ENCODE measurements at places on chromosomes 16 and 17. TPM values are rescaled to one million over a fixed set of nuclear protein-coding genes. Genes with fewer than 3 reads are reported as not detected.

- no peak for DNase-seq
Measured at GRCh38 chr16:13560151-13560550, 359.8 kb upstream of the ERCC4 start.

DNA sequence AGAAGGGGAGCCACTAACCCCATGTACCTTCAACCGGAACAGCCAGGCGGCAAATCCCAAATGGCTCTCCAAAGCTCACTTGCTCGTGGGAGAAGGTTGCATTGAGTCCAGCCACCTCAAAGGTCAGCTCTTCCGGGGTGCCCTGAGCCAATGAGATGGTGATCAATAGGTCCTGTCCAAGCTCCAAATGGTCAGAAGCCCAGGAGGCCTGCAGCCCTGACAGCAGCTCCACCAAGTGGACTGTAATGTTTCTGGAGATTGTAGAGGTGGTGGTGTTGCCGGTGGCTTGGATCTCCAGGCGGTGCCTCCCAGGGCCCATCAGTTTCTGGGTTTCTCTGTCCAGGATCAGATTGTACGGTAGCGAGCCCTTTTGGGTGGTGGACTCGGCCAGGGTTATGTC is 39.9 kb upstream of the BCO1 start:
- DNase-seq: peak; percentile 40

DNA sequence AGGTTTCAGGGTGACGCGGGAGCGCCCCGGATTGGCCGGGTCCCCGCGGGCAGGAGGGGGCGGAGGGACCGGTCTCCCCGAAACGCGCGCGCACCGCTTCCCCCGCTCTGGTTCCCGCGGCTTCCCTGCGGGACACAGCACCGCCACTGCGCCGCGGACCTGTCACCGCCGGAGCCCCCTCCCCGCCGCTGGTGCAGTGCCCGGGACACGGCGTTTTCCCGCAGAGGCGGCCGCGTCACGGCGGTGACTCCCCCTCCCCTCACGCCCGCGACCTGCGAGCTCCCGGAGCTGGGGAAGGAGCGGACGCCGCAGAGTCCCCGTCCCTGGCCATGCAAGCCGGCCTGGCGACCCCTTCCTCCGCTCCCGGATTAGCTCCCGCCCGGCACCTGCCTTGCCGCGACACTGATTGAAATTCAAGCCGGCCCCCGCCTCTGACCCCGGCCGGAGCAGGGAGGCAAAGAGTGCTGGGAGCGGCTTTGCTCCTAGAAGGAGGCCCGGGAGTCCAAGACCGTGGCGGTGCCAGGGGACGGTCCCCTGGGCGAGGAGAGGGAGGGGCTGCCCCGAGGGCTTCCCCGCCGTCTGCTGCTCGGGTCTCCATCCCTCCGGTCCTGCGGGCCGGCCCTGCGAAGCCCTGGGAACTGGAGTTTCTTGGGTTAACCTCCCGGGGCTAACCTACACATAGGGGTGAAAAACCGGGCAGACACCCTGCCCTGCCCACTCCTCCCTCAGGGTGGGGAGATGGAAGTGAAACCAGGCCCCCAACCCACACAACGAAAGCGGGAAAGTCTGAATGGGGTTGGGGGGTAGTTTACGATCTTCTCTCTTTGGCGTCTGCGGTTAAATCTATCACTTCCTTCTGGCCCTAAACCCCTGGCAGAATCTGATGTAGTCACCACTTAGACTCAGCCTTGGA is 1.0 kb downstream of the RHBDL3 start:
- DNase-seq: no peak

DNA sequence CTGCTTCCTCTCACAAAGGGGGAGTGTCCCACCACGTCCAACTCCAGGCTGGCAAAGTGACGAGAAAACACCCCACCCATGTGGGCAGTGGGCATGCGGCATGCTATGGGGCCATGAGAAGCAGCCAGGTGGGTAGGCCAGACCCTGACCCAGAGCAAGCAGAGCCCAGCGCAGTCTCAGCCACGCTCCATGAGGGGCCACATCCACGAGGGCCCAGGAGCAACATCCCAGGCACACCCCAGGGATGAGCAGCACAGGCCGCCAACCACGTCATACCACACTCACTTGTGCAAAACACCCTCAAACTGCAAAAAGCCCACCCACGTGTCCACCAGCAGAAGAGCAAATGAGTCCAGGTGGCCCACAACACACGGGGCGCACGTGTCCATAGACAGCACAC is 117.0 kb downstream of the ZNF778 start:
- DNase-seq: no peak

DNA sequence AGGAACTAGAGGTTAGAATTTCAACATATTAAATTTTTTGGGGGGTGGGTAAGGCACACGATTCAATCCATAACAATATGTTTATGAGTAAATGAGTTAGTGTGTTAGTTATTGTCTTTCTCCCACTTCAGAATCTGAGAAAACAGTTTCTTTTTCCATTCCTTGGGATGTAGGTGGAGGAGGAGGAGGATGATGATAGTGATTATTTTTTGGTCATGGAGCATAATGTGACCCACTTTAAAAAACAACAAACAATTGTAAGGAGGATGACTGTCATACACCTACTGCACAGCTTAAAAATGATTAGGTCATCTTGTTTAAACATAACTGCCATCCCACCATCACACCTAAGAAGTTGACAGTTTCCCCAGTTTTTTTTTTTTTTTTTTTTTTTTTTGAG is 148.7 kb downstream of the CDRT15L2 start:
- DNase-seq: no peak

GRCh38 chr16:84327926-84328505 is 33.3 kb downstream of the WFDC1 start:
- DNase-seq: no peak

GRCh38 chr16:4477966-4478365 is 1.8 kb downstream of the HMOX2 start:
- DNase-seq: no peak

- no peak for DNase-seq
Measured at GRCh38 chr17:75326226-75326848, 37.1 kb upstream of the SLC25A19 start.

DNA sequence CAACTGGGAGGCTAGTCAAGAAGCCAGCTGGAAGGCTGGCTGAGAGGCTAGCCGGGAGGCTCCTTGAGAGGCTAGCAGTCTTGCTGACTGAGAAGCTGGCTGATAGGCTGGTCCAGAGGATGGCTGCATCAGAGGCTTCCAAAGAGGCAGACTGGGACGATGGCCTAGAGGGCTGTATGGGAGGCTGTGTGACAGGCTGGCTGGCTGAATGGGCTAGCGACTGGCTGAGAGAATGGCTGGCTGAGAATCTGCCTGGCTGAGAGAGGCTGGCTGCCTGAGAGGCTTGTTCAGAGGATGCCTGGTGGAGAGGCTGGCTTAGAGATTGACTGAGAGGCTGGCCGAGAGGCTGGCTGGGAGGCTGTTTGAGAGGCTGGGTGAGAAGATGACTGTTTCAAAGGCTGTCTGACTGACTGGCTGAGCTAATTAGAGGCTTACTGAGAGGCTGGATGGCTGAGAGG is 34.8 kb upstream of the ACSM2B start:
- no peak for DNase-seq

DNA sequence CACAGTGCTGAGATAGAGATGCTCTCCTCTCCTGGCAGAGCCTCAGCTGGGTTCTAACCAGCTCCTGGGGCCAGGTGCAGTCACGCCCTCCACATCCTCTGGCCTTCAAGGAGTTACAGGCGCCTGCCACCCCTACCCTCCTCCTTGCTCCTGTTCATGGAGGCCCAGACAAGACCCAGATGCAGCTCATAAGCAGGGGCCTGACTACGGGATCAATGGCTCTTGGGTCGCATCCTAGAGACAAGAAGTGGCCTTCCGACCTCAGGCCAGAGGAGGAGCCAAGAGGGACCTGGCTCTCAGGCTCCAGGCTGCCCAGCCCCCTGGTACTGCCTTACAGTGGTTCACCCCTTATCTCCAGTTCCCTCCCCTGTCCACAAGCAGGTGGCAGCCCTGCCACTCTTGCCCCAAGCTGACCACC is 23.0 kb downstream of the ARHGAP27 start:
- DNase-seq: no peak

DNA sequence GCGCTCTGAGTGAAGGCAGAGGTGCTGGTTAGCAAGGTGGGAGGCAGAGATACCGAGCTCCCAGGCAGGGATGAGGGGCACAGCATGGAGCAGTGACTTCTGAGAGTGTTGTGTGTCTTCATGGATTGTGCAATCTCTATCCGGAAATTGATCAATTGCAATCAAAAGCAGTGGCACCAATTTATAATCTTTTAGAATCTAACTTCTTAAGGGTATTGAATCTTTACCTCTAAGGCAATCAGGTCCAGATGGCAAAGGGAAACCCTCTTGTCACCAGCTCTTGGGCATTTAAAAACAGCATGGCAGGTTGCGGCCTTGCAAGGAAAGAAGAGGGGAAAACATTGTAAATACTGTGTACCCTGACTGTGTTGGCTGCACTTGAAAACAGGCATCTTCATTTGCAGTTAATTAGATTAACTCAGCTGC is 58.0 kb upstream of the MRTFB start:
- no peak for DNase-seq

DNA sequence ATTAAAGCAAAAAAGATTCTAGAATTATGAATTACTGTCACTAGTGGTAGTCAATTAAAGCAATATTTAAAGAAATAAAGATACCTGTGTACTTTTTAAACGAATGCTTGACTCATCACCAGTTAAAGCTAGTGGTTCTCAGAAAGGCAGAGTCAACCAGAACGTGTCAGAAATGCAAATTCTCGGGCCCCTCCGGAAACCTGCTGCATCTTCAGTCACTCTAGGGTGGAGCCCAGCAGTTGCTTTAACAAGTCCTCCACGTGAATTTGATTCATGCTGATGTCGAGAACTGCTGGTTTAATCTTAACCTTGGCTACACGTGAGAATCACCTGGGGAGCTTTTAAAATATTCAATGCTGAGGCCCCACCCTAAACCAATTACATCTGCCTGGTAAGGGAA is 169.8 kb upstream of the SDK2 start:
- DNase-seq: no peak

GRCh38 chr17:17663160-17664063 is 17.8 kb upstream of the RAI1 start:
- peak; percentile 84 for DNase-seq

- peak; percentile 93 for DNase-seq
Measured at GRCh38 chr16:3983081-3983520, 102.6 kb upstream of the CREBBP start.

DNA sequence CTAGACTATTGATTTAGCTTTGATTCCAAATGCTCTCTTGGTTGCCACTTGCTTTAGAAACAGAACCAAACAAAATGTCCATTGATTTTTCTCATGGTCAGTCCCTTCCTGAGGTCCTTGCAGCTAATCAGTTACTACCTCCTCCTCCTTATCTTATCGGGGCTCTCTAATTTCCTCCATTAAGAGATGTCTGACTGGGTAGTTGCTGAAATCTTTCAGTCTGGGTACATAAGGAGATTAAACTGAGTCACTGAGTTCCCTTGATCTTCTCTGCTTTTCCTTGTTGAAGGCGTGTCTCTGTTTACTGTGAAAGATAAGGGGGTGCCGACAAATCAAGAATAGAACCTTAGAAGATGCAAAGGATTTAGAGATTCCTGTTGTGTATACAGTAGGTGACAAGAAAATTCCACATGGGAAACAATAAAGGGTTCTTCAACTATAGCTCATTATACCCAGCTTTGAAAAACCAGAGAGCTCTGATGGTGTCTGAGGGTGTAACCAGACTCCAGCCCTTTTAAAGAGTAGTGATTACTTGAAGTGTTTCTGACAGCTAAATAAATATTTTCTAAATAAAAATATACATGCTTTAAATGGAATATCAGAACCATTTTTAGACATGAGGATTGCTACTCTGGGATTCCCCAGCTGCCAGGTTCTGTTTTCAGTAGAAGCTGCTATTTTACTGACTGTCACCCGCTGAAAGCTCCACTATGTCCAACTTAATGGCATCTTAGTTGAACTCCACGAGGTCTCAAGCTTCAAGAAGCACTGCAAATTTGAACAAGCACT is 791.3 kb upstream of the SOX9 start:
- no peak for DNase-seq

DNA sequence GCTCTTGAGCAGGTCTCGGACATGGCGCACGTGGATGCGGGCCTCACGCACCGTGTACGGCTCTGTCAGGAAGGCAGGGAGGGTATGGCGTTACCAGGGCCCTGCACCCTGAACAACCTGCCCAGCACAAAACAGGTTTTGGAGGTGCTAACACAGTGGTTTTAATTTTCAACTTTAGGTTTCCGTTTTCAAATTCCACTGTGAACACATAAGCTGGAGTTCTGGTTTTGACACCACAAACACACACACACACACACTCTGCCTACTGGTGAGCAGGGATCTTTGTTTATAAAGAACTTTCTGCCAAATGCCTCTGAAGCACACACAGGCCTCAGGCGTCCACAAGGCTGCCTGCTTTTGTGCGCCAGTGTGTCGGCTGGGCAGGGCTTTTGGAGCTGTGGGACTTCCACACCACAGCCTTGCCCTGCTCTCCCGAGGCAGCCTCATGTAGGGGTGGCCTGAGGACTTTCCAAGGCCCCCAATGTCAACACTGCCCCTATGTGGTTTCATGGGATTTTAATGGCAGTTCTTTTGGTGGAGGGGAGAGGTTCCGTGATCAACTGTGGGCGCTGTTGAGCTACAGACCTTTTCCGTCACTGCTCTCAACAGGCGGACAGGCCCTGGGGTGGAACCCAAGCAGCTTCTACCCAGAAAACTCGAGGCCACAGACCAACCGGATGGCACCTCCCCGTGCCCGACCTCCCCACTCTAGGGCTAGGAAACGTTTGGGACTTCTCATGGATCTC is 9.4 kb downstream of the CLUH start:
- no peak for DNase-seq

- no peak for DNase-seq
Measured at GRCh38 chr16:74766729-74767128, 7.9 kb downstream of the FA2H start.

GRCh38 chr16:68762996-68763756 is 26.1 kb downstream of the CDH1 start:
- DNase-seq: no peak

GRCh38 chr16:82384949-82385348 is 214.9 kb upstream of the MPHOSPH6 start:
- DNase-seq: no peak

DNA sequence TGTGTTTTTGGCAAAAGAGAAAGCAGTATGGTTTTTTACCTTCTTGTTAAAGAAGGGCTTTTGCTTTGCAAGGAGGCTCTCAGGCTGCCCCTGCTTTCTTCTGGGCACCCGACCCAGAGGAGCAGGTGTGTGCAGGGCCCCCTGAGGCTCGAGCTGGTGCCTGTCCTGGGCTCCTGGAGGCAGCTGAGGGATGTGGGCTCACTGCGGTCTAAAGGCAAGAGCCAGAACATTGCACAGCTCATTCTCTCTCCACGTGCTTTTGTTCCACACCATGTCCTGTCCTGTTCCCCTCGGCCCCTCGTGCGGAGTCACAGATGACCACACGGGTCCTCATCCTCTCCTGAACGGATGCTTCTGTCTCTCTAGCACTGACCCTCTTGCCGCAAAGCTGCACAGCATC is 36.7 kb upstream of the CAPN15 start:
- no peak for DNase-seq

The CES5A gene
- polyA plus RNA-seq: not detected

The NPW gene
- 1.2 TPM for polyA plus RNA-seq

The MMP28 gene
- 6.6 TPM for polyA plus RNA-seq

The CRHR1 gene
- not detected for polyA plus RNA-seq

Measured in A549 (cell line).